ENCODE measurements at places on chromosomes 16 and 17.

DNA sequence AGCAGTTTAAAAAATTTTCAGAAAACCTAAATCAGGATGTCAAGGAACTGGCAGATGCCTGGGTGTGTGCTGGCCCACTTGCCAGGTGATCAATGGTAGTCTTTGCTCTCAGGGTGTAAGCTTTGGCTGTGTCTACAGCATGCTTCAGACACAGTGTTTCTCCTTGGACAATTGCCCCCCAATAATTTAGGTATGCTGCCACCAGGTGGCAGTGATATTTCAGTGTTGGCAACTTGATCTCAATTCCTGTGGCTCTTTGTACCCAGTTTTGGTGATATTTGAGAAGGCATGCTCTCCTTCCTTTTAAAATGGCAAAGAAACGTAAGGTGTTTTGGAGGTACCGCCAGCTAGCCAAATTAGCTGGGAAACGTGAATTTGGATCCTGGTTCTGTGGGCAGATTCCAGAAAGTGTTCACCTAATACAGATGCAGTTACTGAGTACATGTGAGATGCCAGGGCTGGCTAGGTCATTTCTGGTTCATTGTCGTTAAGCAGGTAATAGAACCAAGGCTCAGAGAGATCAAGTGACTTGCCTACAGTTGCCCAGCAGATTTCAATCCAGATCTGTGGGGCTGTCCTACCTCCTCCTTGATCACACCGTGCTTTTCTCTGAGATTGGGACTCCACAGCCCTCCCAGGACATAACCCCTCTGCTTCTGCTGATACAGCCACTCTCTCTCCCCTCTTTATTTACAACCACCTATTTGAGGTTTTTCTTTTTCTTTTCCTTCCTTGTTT lies 155.6 kb upstream of the PLCG2 start:
- DNase-seq = no peak

DNA sequence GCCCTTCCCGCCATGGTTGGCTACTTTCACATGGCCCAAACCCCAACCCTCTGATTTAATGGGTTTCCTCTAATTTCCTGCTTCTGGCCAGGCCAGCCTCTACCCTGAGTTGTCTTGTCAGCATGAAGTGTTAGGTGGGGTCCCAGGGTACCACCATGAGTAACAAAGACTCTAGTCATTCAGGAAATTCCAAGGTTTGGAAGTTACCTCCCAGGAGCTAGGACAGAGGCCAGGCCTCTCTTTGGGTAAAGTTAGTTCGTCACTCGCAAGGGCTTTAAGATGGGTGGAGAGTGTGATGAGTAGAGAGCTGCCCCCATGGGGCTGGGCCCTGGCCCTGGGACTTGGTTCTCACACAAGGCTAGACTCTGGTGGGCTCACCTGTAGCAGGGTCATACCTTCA lies 54.6 kb downstream of the PLD6 start:
- no peak for DNase-seq

- DNase-seq = no peak
Observed at GRCh38 chr16:58222532-58223316, 24.8 kb upstream of the CSNK2A2 start.

- DNase-seq = no peak
Observed at GRCh38 chr17:3036800-3037199, 26.6 kb downstream of the OR1D5 start.
